ENCODE measurements at places on chromosomes 7 and 10.

DNA sequence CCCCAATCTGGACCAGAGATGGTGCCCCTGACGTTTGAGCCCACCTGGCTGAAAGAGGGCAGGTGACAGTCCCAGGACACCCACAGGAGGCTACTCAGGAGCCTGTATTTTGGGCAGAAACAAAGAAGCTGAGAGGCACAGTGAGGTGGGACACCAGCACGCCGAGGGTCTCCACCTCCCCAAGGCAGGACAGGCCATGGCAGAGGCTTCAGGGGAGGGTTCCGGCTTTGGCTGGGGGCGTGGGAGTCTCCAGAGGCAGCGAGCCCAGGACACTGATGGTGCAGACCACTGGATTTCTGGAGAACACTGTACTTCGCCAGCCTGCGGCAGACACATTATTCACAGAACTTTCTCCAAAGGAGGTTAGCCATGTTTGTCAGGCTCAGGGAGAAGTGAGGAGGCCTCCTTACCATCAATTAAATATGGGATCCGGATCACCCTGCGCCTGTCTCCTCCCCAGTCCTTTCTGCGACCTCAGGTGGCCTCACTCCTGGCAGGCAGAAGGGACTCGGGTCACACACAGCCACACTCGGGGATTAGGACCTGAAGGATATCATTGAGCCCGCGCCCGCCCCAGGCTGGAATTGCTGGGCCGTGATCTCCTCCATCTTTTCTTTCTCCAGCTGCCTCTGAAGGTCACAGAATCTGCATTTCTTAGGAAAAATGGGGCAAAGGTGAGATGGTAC is 98.3 kb downstream of the MKI67 start:
- no peak for DNase-seq

- DNase-seq = no peak
Measured at GRCh38 chr10:70255329-70256299, 22.4 kb upstream of the PPA1 start.

- no peak for DNase-seq
Measured at GRCh38 chr10:51667678-51668335, 31.6 kb downstream of the CSTF2T start.

DNA sequence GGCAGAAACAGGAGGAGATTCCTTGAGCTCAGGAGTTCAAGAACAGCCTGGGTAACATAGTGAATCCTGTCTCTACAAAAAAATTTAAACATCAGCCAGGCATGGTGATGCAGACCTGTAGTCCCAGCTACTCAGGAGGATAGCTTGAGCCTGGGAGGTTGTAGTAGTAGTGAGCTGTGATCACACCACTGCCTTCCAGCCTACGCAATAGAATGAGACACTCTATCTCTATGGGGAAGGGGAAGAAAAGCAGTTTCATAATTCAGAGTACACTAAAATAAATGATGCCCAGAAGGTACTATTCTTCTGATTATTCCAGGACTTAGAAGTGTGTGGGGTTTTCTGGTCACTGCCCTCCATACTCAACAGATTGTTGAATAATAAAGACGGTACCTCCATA is 177.3 kb downstream of the KMT2E start:
- no peak for DNase-seq

DNA sequence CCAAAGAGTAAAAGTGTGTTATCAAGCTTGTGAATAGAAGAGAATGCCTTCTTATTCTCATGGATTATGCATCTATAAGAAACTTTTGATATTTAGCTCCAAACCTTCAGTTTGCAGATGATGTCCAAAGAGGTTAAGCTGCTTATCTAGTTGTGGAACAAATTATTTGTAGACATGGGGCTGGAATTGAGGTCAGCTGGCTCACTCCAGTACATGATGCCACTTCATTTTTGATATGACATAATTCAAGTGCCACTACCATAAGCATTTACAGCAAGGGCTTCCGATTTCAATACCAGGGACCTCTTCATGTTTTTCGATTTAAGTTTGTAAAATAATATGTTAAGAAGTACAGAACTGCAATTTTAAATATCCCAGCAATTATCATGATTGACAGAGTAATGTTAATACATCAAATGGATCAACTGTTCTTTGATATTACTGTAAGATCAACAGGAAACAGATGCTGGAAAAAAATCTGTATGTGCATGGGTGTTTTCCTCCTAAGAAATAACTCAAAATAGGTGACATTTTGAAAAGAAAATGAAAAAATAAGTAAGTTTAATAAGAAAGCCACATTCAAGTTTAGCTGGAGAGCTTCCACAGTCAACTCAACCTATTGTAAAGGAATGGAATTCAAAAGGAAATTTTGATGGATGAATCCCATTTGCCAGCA is 12.7 kb downstream of the FAM3C start:
- no peak for DNase-seq

Measured in NCI-H1092 (cell line).